Fibroblast of skin of left quadriceps (primary cell): ENCODE measurements at places on chromosomes 5 and 9.

- DNase-seq: no peak
Observed at GRCh38 chr5:31534527-31535046, 2.5 kb downstream of the C5orf22 start.

- no peak for DNase-seq
Observed at GRCh38 chr9:85515021-85515420, 226.7 kb downstream of the AGTPBP1 start.

- DNase-seq: no peak
Observed at GRCh38 chr5:143373076-143373475, 30.4 kb downstream of the NR3C1 start.

DNA sequence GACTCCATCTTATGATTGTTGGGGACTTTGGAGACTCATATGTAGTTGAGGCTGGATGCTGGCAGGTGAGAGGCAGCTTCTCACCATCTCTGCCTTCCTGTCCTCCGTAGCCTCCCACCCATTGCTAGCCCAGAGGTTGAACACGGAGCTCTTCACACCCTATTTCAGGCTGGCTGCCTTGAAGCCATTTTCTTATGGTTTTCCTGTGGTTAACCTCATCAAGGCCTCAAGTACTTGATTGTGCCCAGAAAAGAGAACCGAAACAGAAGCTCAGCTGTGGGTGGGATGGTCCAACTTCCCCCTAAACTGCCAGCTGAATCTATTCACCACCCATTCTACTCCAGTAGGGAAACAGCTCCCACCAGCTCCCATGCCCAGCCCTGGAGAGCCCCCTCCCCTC lies 102.9 kb downstream of the LIFR start:
- DNase-seq: no peak

GRCh38 chr5:93890657-93891056 lies 149.3 kb upstream of the POU5F2 start:
- no peak for DNase-seq

GRCh38 chr9:33273266-33273971 lies 8.6 kb downstream of the CHMP5 start:
- no peak for DNase-seq

DNA sequence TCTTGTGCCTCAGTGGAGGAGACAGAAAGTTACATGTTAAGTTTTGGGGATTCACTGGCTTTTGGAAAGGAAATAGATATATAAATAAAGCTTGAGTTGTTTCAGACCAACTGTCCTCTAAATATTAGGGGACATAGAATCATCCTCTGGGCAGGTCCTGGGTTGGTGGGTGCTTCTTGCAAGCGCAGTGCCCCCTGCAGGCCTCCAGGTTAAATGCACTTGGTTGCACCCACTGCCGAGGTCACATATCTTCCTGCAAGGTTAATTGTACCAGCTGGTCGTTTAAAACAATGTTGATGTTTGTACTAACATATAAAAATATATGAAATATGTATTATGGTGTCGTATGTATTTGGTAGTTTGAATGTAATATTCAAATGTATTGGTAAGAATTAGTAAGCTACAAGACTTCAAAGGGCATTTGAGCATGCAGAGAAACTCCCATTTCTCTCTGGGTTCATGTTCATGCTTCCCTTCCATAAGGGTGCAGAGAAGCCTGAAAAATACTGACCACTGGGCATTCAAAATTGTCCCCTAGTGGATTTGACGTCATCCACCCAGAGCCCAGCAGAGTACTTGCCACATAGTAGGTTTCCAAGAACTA lies 87.0 kb downstream of the ZNF618 start:
- no peak for DNase-seq

DNA sequence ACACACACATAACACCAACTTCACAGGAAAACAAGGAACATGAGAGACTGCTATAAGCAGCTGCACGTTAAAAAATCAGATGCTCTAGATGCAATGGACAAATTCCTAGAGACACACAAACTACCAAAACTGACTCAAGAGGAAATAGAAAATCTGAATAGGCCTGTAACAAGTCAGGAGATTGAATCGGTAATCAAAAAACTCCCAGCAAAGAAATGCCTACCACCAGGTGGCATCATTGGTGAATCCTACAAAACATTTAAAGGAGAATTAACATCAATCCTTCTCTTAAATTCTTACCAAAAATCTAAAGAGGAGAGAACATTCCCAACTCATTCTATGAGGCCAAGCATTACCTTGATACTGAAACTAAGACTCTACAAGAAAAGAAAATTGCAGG lies 54.9 kb downstream of the NDST1 start:
- no peak for DNase-seq

DNA sequence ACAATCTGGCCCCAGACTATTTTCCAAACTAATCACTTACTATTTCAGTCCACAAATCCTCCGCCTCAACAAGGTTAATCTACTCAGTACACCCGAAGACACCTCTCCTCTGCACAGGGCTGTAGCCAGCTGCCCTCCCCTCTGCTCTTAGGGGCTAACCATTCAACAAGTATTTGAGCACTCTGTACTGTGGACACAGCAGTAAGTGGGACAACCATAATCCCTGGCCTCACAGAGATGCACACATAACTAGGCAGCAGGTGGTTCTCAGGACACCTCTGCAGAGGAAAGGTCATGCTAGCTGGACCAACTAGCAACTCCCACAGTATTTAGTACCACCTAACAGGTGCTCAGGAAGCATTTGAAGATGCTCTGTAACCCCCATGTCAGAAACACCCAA lies 5.5 kb downstream of the CAMSAP1 start:
- no peak for DNase-seq

DNA sequence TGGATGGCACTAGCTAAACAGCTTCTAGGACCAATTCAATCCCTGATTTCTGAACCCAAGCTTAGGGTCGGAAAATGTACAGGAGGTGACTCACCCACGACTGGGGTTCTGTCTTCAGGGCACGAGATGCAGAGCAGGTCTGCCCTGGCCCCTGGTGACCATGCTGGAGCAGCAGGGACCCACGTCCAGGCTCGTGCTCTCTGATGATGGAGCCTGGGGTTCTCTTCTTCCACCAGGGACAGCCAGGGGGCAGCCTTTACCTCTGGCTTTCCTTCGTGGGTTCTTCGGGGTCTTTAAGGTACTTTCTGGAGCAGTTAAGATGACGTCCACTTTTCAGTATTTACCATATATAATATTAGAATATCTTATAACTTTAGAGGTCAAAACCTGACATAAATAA lies 2.1 kb downstream of the CFAP77 start:
- DNase-seq: no peak

GRCh38 chr9:126872516-126872915 lies 12.1 kb downstream of the ZBTB34 start:
- DNase-seq: no peak

GRCh38 chr5:42745426-42745825 lies 11.2 kb upstream of the CCDC152 start:
- DNase-seq: no peak

DNA sequence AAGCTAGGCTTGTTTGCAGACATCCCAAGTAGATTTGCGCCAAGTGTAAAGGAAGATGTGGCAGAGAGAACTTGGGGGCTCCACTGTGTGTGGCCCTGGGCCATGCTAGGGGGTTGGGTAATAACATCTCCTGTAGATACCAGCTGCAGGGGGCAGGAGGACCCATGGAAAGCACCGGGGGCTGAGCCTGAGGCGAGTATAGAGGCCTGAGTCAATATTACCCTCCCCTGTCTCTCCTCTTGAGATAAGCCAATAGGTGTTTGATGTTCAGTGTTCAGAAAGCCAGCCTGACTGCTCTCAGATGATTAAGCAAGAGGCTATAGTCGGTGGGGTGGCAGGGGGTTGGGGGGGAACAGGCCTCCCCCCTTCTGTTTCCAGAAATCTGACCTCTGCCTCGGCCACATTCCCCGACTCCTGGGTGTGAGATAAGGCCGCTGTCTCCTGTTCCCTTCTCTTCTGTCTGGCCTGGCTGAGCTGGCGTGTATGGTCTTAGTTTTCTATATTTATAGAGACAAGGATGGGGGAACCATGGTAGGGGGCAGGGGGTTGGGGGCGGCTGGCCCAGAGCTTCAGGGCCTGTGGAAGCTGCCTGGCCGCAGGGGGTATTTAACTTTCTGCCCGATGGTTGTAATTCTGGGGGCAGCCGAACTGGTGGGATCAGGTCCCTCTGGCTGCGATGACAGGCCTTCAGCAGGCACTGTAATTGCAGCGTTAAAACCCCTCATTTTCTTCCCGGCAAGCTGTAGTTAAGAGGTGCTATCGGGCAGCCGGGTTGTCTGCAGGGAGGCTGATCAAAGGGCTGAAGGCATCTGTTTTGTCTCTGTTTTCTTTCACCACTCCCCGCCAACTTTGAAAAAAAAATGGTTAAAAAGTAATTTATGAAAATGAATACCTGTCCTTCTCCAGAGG lies 292.0 kb downstream of the NSG2 start:
- DNase-seq: no peak

- DNase-seq: no peak
Observed at GRCh38 chr5:169700611-169701010, 63.5 kb downstream of the DOCK2 start.

DNA sequence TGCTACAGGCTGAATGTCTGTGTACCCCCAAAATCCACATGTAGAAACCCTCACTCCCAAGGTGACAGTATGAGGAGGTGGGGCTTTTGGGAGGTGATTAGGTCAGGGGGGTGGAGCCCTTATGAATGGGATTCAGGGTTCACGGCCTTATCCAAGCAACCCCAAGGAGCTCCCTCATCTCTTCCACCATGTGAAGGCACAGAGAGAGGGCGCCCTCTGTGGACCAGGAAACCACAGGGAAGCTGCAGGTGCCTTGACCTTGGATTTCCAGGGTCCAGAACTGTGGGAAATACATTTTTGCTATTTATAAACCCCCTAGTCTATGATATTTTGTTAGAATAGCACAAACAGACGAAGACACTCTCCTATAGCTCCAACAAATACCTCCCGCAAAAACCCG lies 53.6 kb upstream of the IRX2 start:
- DNase-seq: no peak

GRCh38 chr5:9927106-9927505 lies 297.0 kb upstream of the TAS2R1 start:
- no peak for DNase-seq

- DNase-seq: no peak
Observed at GRCh38 chr9:107989099-107989498, 499.5 kb upstream of the KLF4 start.

- DNase-seq: no peak
Observed at GRCh38 chr9:18394847-18395351, 79.1 kb upstream of the ADAMTSL1 start.

- DNase-seq: no peak
Observed at GRCh38 chr9:134643222-134643671, 1.6 kb downstream of the COL5A1 start.
